ENCODE measurements at places on chromosomes 2 and 18.

DNA sequence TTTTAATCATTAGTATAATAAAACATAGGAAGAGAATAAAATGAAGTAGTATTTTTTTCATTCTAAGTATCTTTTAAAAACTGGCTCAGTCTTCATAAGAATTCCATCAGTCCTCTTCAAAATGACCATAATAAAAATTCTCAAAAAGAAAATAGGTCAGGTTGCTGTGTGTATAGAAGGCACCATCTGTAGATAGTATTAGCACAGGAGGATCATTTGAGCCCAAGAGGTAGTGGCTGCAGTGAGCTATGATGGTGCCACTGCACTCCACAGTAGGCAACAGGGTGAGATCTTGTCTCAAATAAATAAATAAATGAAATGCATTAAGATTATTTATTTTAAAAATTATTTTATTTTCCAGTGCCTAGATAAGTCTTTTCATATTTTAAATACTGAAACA lies 475.8 kb downstream of the ZNF804A start:
- no peak for DNase-seq

GRCh38 chr2:35347561-35347960 lies 1008.0 kb upstream of the CRIM1 start:
- DNase-seq, result no peak

DNA sequence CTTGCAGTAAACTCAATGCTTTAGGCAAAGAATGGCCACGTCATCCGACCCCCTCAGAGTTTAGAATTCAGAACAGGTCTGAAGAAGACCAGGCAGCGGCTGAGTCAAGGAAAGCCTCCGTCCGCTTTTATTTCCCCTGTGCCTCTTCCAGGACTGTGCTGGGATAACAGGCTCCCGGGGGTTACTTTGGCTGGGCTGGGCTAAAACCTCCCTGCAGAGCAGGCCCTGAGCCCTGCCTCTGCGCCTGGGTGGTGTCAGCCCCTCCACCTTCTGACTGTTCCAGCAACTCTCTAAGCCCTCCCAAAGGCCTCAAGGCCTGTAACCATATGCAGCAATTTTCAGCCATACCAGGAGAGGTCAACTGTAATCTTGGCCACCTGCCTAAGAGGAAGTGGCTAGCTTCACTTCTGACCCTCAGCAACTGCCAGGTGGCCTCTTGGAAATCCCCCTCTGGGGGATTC lies 166.5 kb downstream of the RPIA start:
- no peak for DNase-seq

- peak; percentile 36 for DNase-seq
Measured at GRCh38 chr2:190468814-190469569, 60.8 kb downstream of the MFSD6 start.

- DNase-seq, result no peak
Measured at GRCh38 chr18:69889009-69889408, 58.7 kb downstream of the CD226 start.

DNA sequence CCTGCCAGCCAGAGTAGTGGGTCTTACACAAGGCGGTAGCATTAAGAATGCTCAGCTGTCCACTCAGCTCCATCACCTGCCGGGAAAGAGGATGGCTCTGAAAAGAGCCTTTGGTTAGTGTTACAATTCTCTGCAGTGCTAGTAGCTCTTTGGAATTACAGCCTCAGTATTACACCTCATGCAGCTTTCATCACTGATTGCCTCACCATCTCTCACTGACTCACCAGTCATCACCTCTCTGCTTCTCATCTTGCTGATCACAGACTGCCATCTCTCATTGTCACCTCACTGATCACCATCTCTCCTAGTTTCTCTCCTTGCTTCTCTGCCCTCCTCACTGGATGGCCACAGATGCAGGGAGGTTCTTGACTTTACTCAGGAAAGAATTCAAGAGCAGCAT lies 573.5 kb upstream of the SETBP1 start:
- no peak for DNase-seq

DNA sequence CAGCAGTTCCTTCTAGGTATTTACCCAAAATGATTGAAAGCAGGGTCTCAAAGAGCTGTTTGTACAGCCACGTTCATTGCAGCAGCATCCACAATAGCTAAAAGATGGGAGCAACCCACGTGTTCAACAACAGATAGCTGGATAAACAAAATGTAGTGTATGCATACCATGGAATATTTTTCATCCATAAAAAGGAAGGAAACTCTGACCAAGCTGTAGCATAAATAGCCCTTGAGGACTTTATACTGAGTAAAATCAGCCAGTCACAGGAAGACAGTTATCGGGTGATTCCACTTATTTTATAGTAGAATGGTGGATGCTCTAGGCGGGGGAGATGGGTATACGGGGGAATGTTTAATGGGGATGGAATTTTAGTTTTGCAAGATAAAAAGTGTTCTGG lies 7.5 kb downstream of the TRAPPC12 start:
- DNase-seq, result no peak

- DNase-seq, result no peak
Measured at GRCh38 chr18:54881229-54881768, 53.0 kb downstream of the RAB27B start.

DNA sequence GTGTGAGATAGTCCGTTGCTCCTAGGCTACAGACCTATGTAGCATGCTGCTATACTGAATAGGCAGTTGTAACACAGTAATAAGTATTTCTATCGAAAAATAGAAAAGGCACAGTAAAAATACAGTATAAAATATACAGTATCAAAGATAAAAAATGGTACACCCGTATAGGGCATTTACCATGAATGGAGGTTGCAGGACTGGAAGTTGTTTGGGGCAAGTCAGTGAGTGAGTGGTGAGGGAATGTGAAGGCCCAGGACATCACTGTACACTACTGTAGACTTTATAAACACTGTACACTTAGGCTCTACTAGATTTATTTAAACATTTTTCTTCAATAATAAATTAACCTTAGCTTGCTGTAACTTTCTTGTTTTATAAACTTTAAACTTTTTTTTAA lies 3.5 kb downstream of the MAP3K20 start:
- no peak for DNase-seq

DNA sequence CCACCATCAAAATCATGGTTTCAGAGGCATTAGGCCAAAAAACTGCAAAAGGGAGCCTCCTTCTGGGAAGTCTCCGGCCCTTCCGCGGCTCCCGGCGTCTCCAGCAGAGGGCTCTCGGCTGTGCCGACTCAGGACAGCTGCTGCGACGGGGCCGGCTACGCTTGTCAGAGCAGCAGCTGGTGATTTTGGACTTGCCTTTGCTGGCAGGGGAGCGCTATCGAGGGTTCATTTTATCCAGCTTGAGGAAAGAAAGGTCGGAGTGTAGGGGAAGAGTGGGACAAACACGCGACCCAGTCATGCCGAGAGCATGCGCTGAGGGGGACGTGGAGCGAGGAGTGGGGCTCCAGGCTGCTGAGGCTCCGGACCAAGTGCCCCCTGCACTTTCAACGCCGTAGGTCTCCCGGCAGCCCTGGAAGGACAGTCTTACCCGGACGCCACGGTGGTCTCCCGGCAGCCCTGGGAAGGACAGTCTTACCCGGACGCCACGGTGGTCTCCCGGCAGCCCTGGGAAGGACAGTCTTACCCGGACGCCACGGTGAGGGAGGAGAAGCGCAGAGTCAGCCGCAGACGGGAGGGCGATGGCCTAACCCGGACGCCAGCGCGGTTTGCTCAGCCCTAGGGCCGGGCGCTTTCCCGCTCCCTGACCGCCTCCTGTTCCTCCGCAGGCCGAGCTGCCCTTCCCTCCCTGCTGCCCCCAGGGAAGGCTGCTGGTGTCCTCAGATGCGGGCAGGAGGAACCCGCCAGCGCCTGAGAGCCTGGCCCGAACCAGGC lies 21.7 kb downstream of the DDX18 start:
- no peak for DNase-seq

DNA sequence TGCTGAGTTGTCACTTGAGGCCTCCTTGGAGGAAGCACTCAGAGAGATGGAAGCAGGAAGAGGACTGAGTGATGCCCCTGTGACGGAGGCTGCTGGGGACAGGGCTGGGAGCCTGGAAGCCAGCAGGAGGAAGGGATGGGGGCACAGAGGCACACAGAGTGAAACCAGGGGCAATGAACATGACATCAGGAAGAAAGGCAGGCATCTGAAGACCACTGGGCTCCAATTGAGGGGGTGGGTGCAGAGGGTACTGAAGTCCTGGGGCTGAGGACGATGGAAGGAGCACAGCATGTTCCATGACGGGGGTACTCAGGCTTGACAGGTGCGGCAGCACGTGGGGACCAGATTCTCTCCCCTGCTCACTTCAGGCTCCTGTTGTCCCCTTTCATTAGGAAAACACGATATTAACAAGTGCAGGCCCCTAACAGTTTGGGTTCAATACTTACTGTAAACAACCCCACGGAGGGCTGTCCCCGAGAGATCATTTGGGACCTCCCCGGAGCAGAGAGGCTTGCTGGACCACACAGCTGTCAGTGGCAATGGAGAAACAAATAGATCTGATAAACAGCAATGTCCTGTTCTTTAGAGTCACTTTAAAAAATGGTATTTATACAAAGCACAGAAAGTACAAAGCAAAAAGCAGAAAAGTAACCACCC lies 8.7 kb downstream of the INPP5D start:
- no peak for DNase-seq

DNA sequence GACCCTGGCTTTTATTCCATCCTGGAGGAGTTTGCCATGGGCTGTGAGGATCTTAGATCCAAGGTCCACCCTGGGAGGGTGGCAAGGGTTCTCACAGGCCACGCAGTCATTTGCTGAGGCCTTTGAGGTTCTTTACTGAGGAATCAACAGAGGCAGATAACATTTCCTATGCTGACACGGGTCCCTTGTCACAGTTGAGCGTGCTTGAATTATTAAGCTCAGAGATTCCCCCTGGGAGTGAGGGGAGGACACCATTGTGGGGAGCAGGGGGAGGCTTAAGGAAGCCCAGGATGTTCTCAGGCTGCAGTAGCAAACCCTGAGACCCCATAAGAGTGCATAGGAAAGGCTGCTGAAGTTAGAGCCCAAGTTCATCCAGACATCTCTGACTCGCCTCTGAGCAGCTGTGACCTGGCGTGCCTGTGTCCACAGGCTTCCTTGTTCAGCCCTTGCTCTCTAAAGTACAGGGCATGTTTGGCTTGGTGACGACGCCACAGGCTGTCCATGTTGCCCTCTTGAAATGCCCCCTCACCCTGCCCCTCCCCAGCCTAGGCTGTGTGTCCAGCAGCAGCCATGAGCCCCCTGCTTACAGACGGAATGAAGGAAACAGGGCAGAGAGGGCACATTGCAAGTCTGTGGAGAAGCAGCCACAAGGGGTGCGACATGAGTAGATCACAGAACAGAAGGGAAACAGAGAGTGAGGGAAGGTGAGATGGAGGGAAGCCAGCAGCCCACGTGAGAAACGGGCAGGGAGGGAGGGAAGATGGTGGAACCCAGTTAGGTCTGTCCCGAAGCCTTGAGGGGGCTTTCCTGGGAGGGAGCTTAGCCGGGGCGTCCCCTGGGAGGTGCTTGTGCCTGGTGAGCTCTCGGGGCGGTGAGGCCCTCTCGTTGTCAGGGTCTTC lies 34.0 kb downstream of the NAPG start:
- DNase-seq, result no peak

- no peak for DNase-seq
Measured at GRCh38 chr18:47993409-47993808, 63.0 kb upstream of the SMAD2 start.

- DNase-seq, result no peak
Measured at GRCh38 chr2:71679491-71679890, 226.1 kb downstream of the DYSF start.
